ENCODE measurements at places on chromosomes 3 and 15.
A peak's percentile ranks its signal among the peaks of the same experiment; 100 is the strongest.

GRCh38 chr3:111496894-111497559 is 45.0 kb upstream of the CD96 start:
- no peak for DNase-seq

- no peak for DNase-seq
Observed at GRCh38 chr3:14286887-14287500, 108.4 kb downstream of the LSM3 start.

DNA sequence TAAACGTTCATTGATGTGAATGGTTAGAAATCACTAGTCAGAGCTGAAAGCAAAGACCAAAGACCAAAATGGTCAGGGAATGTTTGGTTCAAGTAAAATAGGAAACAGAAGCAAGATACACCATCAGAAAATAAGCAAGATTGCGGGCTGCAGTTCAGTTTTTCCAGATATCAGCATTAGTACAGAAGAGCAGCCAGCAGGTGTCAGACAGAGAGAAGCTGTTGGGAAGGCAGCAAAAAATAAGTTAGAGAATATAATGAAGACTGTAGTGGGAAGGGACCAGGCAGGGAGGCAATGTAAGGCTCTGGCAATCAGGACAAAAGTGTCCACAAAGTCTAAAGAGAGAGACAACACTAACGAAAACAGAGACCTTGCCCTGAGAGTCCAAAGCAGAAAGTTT is 639.4 kb upstream of the NAALADL2 start:
- no peak for DNase-seq

DNA sequence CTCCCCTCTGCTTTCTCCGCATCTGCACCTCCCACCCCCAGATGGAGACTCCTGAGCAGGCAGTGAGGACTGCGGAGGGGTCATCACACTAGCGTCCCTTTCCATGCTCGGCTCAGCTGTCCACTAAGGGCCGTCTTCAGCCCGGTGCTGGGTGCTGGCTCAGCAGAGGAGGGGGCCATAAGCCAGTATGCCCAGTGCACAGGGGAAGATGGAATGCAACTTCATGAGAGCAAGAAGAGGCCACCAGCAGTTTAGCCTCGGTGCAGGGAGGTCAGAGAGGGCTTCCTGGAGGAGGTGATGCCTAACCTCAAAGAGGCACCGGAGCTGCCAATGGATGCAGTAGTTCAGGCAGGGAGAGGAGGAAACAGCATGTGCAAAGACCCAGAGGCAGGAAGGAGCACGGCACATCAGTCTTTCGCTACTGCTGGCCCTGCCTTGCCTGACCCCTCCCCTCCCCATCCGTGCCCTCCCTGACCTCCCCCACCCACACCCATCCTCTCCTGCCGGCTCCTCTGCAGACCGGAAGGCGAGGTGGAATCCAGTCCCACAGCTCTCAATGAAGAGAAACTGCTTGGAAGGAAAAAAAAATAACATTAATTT is 15.2 kb upstream of the PLXND1 start:
- no peak for DNase-seq

DNA sequence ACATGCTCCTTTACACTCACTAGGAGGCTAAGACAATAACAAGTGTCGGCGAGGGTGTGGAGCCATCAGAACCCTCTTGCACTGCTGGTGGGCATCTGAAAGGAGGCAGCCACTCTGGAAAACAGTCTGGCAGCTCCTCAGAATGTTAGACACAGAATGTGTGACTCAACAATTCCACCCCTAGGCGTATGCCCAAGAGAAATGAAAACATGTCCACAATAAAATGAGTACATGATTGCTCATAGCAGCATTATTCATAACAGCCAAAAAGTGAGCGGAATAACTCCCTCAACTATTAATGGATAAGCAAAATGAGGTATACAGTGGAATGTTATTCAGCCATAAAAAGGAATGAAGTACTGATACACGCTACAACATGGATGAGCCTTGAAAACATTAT is 57.8 kb downstream of the WNT7A start:
- peak; percentile 2 for DNase-seq

DNA sequence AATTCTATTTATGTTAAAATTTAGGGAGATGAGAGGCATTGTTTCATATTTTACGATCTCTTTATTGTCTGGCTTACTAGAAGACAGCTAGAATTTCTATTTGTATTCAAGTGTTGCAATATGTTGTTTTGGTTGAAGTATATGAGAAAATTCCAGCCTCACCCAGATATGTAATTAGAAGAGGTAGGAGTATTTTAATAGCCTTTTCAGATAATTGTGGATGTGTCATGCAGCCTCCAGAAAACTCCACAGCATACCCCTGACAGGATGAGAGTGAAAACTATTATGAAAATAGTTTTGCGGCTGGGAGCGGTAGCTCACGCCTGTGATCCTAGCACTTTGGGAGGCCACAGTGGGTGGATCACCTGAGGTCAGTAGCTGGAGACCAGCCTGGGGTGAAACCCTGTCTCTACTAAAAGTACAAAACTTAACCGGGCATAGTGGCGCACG is 21.5 kb upstream of the USP3 start:
- no peak for DNase-seq

GRCh38 chr3:190591080-190591479 is 77.2 kb downstream of the IL1RAP start:
- DNase-seq = no peak

DNA sequence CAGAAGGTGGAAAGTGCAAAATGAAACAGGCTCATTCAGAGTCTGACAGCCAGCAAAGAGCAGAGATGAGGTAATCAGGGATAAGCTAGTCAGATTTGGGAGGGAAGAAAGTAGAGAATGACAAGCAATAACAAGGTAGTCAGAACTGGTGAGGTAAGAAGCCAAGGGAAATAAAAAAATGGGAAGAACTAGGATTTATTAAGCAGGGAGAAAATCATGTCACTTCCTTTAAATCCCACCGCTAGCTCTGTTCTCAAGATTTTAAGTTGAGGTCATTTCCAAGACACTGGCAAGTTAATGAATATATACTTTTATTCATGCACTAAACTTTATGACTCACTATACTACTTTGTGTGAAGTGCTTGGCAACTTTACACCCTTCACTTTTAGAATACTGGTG is 1106.8 kb downstream of the IGSF11 start:
- no peak for DNase-seq

DNA sequence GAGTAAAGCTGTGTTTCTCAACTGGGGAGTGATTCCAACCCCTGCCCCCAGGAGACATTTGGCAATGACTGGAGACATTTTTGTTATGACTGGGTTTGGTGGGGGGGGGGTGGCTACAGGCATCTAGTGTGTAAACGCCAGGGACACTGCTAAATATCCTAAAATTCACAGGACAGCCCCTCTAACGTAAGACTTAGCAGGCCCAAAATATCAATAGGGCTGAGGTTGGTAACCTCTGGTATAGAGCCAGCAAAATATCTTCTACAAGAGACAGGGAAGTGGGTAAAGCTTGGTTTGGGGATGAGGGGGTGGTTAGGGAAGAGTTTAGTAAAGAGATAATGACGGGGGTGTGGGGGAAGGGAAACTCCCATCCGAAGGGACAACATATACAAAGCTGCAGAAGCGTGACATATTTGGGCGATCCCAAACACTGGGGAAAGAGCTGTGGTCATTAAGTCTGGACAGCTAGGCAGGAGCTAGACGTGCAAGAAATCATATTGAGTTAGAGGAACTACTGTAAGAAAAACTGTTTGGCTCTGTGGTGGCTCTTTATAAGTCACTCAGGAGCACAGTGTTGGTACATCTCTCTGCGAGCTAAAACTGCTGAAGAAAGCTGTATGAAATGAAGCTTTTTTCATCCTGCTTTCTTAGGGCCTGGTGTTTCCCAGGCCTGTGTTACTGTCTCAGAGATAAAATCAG is 697 bp upstream of the TRIM69 start:
- no peak for DNase-seq

DNA sequence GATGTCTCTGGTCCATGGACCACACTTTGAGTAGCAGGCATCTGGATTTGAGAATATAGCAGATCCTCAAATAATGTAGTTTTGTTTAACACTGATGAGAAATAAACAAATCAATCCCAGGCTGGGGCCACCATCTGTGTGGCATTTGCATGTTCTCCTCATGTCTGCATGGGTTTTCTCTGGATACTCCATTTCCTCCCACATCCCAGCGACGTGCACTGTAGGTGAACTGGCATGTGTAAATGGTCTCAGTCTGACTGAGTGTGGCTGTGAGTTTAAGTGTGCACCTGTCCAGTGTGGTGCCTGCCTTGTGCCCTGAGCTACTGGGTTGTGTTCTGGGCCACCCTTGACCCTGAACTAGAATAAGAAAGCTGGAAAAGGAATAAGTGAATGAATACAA is 66.3 kb upstream of the NANOGP8 start:
- DNase-seq = no peak

GRCh38 chr15:67755936-67756335 is 69.4 kb upstream of the SKOR1 start:
- DNase-seq = no peak

- DNase-seq = no peak
Observed at GRCh38 chr15:49605588-49605987, 15.0 kb downstream of the FAM227B start.

GRCh38 chr3:11076711-11077110 is 77.6 kb upstream of the HRH1 start:
- DNase-seq = no peak

DNA sequence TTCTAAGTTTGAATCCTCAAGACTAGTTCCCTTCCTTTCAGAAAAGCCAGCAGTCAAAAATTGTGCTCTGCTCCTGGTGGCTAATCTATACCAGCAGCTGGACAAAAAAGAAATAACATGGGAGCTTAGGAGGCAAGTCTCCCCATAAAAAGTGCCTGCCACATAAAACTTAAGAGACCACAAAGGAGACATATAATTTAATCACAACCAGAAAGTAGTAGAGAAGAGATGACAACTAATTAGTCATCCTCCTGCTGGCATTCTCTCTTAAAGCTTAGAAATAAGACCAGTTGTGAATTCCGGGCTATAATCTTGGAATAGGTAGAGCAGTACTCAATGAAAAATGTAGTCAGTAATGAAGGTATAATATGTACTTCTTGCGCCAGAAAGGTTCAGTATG is 20.2 kb upstream of the IMPG2 start:
- DNase-seq = peak; percentile 21

GRCh38 chr3:81242871-81243270 is 518.6 kb downstream of the GBE1 start:
- DNase-seq = peak; percentile 41

DNA sequence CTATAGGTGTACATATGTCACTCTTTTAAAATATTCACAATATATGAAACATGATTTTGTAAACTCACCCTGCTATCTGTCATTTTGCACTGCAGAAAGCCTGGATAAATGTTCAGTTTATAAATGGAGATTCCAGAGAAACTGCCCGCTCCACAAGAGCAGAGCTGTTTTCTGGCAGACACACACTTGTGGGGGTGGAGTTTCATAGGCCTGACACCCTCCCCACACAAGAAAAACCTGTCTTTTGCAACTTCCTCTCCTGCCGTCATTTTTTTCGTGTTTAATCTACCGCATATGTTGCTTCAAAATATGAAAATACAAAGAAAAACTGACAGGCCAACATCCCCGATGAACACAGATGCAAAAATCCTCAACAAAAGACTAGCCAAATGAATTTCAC is 479.0 kb downstream of the GABRG3 start:
- DNase-seq = no peak

DNA sequence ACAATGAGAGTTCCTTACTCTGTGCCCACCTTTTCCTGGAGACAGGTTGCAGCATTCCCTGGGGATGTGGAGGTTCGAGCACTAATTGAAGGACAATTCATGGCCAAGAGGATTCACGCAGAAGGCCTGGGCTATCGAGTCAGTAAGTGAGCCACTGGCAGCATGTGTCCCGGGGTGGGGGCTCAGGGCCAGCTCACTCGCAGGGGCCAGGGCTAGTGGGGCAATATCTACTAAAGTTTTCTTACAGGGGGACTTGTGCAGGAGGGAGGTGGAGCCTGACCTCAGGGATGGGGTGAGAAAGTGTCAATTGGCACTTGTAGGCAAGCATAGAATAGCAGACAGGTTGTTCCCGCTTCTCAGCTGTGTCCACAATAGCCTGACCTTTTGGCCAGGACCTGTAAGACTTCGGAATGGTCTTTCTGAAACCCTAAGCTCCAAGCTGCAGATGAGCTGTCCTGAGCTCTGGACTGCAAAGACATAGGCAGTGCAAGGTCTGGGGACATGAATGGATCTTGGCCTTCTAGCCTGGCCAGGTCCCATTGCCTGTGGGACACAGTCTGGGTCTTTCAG is 32.7 kb downstream of the XYLB start:
- no peak for DNase-seq

DNA sequence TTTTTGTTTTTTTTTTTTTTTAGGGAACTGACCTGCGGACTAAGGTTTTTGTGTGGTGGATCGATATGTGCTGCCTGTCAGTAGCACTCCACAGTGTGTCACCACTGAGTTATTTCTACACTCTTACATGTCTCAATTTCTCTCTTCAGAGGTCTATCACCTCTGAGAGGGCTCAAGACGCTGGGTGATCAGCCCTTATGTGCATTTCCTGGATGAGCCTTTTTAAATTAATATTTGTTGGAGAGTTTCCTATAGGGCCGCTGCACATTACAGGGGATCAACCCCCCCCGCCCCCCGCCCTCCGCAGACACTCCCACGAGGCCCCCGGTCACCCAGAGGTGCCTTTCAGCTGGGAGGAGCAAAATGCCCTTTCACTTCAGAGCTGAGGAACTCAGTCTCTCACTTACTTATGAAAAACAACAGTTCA is 34.5 kb upstream of the AP4E1 start:
- DNase-seq = no peak

GRCh38 chr3:98593046-98593936 is at the start of gene CPOX:
Gene CPOX (minus strand): TSS chr3:98593611. CDS start chr3:98593504, 107 bp downstream.
- peak; percentile 92 for DNase-seq

- no peak for DNase-seq
Observed at GRCh38 chr15:99478977-99479376, 86.8 kb upstream of the MEF2A start.

- no peak for DNase-seq
Observed at GRCh38 chr3:81851176-81851575, 89.7 kb upstream of the GBE1 start.

DNA sequence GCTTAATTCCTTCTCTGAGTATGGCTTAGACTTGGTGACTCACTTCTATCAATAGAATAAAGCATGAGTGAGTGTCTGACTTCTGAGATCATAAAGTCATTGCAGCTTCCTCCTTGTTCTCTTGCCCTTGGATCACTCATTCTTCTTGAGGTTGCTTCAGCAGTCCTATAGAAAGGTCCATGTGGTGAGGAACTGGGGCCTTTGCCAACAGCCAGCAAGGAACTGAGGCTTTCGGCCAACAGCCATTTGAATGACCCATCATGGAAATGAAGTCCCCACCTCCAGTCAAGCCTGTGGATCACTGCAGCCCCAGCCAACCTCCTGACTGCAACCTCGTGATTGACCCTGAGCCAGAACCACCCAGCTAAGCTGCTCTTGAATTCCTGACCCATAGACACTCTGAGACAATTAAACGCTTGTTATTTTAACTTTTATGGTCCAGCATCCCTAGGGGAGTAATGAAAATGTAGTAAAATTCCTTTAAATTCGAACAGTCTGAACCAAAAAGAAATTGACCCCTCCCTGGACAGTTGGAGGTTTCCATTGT is 84.5 kb downstream of the WDR76 start:
- peak; percentile 97 for DNase-seq
